ENCODE measurements at places on chromosomes 1 and 21.

DNA sequence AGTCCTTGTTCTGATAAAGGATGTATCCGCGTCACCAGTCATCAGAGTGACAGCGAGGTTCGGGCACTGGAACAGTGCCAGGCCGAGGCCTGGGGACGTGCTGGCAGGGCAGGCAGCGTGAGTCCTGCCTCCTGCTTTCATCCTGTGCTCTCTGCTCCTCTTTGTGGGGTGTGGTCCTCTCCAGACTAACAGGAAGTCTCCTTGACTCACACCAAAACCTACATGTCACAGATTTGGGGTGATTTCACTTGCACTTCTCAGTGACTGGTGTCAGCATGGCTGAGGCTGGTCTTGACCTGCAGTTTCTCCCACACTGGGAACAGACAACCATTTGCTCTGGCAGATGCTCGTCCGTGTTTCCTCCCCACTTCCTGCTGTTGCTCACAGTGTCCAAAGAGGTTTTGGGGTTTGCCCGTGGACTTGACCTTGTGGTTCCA, 8.8 kb upstream of the NLRP3 start:
- no peak for DNase-seq

DNA sequence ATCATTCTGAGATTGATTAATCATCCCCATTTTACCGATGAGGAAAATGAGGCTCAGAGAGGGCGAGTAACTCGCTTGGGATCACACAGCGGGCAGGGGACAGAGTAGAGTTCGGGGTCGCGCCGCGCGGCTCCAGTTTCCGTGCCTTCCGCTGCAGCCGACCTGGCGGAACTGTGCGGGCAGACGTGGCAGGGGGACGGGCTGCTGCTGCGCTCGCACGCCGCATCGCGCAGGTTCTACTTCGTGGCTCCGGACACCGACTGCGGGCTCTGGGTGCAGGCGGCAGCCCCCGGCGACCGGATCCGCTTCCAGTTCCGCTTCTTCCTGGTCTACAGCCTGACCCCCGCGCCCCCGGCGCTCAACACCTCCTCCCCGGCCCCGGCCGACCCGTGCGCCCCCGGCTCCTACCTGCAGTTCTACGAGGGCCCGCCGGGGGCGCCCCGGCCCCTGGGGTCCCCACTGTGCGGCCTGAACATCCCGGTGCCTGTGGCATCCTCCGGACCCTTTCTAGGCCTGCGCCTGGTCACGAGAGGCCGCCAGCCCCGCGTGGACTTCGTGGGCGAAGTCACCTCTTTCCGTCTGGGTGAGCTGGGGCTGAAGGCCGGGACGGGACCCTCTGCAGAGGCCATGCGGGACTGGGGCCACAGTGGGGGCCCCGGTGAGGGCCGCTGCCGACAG, 2.3 kb downstream of the LDLRAD2 start:
- peak; percentile 21 for DNase-seq

- no peak for DNase-seq
Observed at GRCh38 chr1:209880031-209880430, 52.3 kb downstream of the UTP25 start.

- no peak for DNase-seq
Observed at GRCh38 chr21:39047046-39047445, 136.2 kb downstream of the PSMG1 start.
